T-helper 2 cell treated with Interferon-gamma antibody and Interleukin-4, amounts not matched to agents 5 μg/mL and 100 μg/mL, for 36 hours (primary cell): ENCODE measurements at places on chromosomes 13 and 19.

DNA sequence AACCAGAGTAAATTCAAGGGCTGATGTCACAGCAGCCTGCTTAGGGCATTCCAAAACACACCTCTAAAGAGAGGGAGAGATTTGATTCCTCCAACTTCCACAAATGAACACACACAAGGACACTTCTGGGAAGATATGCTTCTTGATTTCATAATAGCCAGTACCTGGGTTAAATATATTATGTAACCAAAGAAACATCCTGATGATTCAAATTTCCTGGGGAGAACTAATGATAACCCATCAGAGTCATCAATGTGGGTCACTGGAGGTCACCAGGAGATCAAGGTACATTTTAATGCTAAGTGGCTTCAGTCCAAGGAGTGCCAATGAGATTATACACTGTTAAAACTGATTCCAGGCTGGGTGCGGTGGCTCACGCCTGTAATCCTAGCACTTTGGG, 54.0 kb upstream of the DOCK9 start:
- H3K36me3 ChIP-seq, result peaks cover 29% of the 10 kb centered on the region
- no peak for DNase-seq
- H3K27ac ChIP-seq, result no peak overlapping the region

DNA sequence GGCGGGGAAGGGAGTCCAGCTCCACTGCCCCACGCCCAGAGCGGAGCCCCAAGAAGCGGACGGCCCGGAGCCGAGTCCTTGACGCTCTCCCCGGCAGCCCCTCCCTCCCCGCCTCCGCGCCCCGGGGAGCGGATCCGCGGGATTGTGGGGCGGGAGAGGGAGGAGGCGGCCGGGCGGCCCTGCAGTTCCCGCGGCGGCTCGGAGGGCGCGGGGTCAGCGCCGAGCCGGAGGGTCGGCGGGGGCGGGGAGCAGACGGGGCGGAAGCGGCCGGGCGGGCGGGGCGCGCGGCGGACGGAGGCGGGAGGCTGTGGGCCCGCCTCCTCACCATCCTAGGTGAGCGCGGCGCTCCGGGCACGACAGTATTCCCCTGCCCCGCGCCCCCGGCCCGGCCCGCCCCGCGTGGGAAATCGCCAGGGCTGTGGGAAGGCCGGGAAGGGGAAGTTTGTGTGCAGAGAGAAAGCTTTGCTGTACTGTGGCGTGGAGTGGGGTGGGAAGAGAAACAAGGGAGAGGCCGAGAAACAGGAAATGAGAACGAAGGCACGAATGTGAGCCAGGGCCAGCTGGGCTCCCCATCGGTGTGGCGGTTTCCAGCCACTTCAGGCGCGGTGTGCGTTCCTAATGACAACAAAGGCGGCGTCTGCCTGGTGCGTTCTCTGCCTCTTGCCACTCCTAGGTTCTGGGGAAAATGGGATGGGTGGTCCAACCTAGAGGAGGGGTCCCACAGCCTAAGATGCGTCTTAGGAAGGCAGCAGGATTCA, 1.3 kb upstream of the KLF12 start:
- peaks cover 9% of the 10 kb centered on the region for H3K36me3 ChIP-seq
- H3K4me1 ChIP-seq, result peaks cover 18% of the 10 kb centered on the region
- H3K4me3 ChIP-seq, result peak overlapping the region; percentile 78
- H3K27me3 ChIP-seq, result peaks cover 13% of the 10 kb centered on the region
- peak; percentile 73 for DNase-seq

GRCh38 chr19:2132731-2133490, 18.5 kb downstream of the AP3D1 start:
- no peak overlapping the region for H3K27ac ChIP-seq
- peaks cover 18% of the 10 kb centered on the region for H3K36me3 ChIP-seq
- H3K4me1 ChIP-seq, result no peaks in the 10 kb centered on the region
- DNase-seq, result no peak
- no peak overlapping the region for H3K4me3 ChIP-seq

- no peak for DNase-seq
- H3K27ac ChIP-seq, result no peak overlapping the region
- H3K4me1 ChIP-seq, result no peaks in the 10 kb centered on the region
- H3K36me3 ChIP-seq, result peaks cover 27% of the 10 kb centered on the region
- no peak overlapping the region for H3K4me3 ChIP-seq
- H3K27me3 ChIP-seq, result no peaks in the 10 kb centered on the region
Observed at GRCh38 chr13:46008631-46009030, 43.9 kb downstream of the ZC3H13 start.

GRCh38 chr19:2214251-2214650, 21.9 kb downstream of the PLEKHJ1 start:
- no peak overlapping the region for H3K27ac ChIP-seq
- no peaks in the 10 kb centered on the region for H3K27me3 ChIP-seq
- H3K36me3 ChIP-seq, result peaks cover 35% of the 10 kb centered on the region
- no peak overlapping the region for H3K4me3 ChIP-seq

DNA sequence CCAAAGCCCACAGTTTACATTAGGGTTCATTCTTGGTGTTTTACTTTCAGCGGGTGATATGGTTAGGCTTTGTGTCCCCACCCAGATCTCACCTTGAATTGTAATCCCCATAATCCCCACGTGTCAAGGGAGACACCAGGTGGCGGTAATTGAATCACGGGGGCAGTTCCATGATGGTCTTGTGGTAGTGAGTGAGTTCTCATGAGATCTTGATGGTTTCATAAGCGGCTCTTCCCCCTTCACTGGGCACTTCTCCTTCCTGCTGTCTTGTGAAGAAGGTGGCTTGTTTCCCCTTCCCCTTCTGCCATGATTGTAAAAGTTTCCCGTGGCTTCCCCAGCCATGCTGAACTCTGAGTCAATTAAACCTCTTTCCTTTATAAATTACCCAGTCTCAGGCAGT, 12.0 kb downstream of the FPR2 start:
- H3K27ac ChIP-seq, result no peak overlapping the region
- H3K4me3 ChIP-seq, result no peak overlapping the region
- DNase-seq, result no peak
- peaks cover 10% of the 10 kb centered on the region for H3K27me3 ChIP-seq
- H3K4me1 ChIP-seq, result peaks cover 2% of the 10 kb centered on the region

- peak; percentile 89 for DNase-seq
- peaks cover 8% of the 10 kb centered on the region for H3K27me3 ChIP-seq
- H3K36me3 ChIP-seq, result peaks cover 18% of the 10 kb centered on the region
- peak overlapping the region; percentile 87 for H3K27ac ChIP-seq
Observed at GRCh38 chr19:41531438-41532311, 44.3 kb upstream of the CEACAM21 start.

DNA sequence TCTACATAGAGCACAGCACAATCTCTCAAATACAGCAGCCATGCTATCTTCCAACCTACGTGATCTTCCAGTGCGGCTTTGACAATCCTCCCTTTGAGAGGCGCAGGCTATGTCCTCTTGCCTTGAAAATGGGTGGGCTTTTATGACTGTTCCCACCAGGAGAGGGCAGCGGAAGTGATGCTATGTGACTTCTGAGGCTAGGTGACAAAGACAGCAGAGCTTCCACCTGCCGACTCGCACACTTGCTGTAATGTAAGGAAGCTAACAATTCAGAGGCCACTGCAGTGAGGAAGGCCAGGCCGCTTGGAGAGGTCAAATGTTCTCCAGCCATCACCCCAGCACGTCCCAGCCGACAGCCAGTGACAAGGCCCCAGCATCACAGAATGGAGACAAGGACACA, 65.8 kb downstream of the MRPL57 start:
- peaks cover 5% of the 10 kb centered on the region for H3K4me1 ChIP-seq
- no peak overlapping the region for H3K27ac ChIP-seq
- no peaks in the 10 kb centered on the region for H3K36me3 ChIP-seq
- DNase-seq, result no peak
- peaks cover 3% of the 10 kb centered on the region for H3K27me3 ChIP-seq

GRCh38 chr13:49693877-49694276, 2.6 kb upstream of the EBPL start:
- no peaks in the 10 kb centered on the region for H3K27me3 ChIP-seq
- H3K36me3 ChIP-seq, result peaks cover 4% of the 10 kb centered on the region
- no peak for DNase-seq
- H3K27ac ChIP-seq, result no peak overlapping the region

GRCh38 chr13:44368062-44368591, 5.5 kb upstream of the SERP2 start:
- DNase-seq, result no peak
- H3K36me3 ChIP-seq, result no peaks in the 10 kb centered on the region
- no peaks in the 10 kb centered on the region for H3K4me1 ChIP-seq
- peaks cover 29% of the 10 kb centered on the region for H3K27me3 ChIP-seq
- no peak overlapping the region for H3K27ac ChIP-seq
- no peak overlapping the region for H3K4me3 ChIP-seq

GRCh38 chr19:39248806-39249205, at the start of gene IFNL4:
Gene IFNL4, minus strand, starts transcription at chr19:39248856.
- H3K27me3 ChIP-seq, result peaks cover 26% of the 10 kb centered on the region
- no peak within 1 kb of the TSS for H3K4me3 ChIP-seq
- no peak for DNase-seq

GRCh38 chr13:59236944-59237343, 926.8 kb downstream of the DIAPH3 start:
- no peaks in the 10 kb centered on the region for H3K27me3 ChIP-seq
- H3K36me3 ChIP-seq, result no peaks in the 10 kb centered on the region
- H3K4me3 ChIP-seq, result no peak overlapping the region
- H3K4me1 ChIP-seq, result no peaks in the 10 kb centered on the region
- H3K27ac ChIP-seq, result no peak overlapping the region
- no peak for DNase-seq

DNA sequence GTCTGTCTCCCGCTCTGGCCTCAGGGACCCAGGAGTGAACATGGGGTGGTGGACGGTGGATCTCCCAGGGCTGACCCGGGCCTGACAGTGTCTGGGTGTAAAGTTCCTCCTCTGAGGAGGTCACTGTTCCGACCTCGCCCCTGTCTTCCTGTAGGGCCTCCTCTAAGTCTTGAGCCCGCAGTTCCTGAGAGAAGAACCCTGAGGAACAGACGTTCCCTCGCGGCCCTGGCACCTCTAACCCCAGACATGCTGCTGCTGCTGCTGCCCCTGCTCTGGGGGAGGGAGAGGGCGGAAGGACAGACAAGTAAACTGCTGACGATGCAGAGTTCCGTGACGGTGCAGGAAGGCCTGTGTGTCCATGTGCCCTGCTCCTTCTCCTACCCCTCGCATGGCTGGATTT, at the start of gene SIGLEC9:
Gene SIGLEC9, plus strand, starts transcription at position 178 of the 400 bp plus-strand sequence. Its CDS starts 69 bp downstream, at position 247.
- peak within 1 kb of the TSS; percentile 70 for H3K4me3 ChIP-seq
- DNase-seq, result no peak
- H3K27me3 ChIP-seq, result no peaks in the 10 kb centered on the region
- no peaks in the 10 kb centered on the region for H3K36me3 ChIP-seq

DNA sequence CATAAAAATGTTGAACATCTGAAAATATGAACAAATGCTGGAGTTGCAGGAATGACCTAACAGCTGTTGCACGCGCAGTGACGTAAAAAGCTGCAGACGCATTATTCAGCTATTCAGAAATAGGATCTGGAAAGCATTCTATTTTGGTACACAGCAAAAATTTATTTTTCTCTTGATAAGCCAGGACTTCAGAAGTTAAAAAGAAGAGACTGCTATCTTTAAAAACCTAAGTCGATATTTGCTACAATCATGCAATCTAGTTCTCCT, 36.9 kb upstream of the STARD13 start:
- no peak overlapping the region for H3K27ac ChIP-seq
- H3K36me3 ChIP-seq, result no peaks in the 10 kb centered on the region
- H3K27me3 ChIP-seq, result peaks cover 4% of the 10 kb centered on the region
- DNase-seq, result no peak

- H3K36me3 ChIP-seq, result peaks cover 25% of the 10 kb centered on the region
- H3K27ac ChIP-seq, result peak within 1 kb of the TSS; percentile 99
Observed at GRCh38 chr19:6739390-6739882, at the start of gene TRIP10. Gene TRIP10, plus strand, starts transcription at chr19:6739680. Its CDS starts 82 bp downstream, at chr19:6739762.

DNA sequence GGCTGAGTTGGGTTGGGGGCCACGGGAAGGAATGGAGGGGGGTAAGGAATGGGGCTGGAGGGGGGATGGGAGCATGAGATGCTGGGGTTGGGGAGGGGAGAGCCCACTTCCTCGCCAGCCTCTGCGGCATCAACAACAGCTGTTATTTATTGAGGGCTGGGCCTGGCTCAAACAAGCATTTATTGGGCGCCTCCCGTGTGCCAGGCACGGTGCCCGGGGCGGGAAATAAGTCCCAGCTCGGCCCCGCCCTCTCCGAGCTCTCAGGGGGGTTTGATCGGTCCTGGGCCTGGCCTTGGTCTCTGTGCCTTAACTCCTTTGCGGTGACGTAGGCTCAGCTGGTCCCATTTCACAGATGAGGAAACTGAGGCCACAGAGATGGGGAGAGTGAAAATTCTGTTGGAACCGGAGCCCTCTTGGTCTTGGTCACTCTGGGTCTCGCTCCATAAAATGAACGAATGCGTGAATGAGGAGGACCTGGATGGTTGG, 919 bp upstream of the ADAMTS10 start:
- peak overlapping the region; percentile 45 for H3K4me3 ChIP-seq
- no peak overlapping the region for H3K27ac ChIP-seq
- peaks cover 1% of the 10 kb centered on the region for H3K36me3 ChIP-seq
- peaks cover 11% of the 10 kb centered on the region for H3K4me1 ChIP-seq
- H3K27me3 ChIP-seq, result peaks cover 20% of the 10 kb centered on the region
- no peak for DNase-seq

DNA sequence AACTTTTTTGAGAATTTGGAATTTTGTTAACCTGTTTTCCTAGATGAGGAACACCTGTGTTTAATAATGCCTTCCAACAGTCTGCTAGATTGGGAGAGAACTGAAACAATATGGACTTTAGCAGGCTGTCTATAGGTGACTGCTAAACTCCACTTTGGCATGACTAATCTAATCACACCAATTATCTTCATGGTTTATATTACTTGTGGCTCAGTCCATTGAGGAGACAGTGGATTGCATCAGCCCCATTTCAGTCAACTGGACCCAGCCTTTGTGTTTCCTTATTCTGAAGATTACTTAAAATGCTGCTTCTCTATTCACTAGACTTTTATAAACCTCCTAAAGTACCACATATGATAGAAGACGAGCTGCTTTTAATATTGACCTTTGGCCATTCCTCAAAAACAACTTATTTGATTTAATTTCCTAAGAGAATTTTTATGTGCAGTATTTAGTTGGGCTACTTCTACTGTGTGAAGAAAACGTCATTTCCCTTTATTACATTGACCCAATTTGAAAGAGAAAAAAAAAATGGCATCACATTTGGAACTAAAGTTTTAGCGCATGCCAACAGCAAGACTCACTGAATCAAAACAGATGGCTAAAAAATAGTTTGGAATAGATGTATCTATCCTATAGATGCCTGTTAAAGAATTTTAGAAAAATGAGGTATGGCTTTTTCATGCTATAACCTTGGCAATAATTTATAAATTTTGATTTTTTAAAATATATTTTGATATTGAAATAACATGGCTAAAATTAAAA, 295.8 kb downstream of the NDFIP2 start:
- no peak overlapping the region for H3K4me3 ChIP-seq
- H3K27me3 ChIP-seq, result no peaks in the 10 kb centered on the region
- no peaks in the 10 kb centered on the region for H3K4me1 ChIP-seq
- no peak for DNase-seq
- no peaks in the 10 kb centered on the region for H3K36me3 ChIP-seq
